Skeletal muscle cell (primary cell): ENCODE measurements at places on chromosomes 6 and 20.

DNA sequence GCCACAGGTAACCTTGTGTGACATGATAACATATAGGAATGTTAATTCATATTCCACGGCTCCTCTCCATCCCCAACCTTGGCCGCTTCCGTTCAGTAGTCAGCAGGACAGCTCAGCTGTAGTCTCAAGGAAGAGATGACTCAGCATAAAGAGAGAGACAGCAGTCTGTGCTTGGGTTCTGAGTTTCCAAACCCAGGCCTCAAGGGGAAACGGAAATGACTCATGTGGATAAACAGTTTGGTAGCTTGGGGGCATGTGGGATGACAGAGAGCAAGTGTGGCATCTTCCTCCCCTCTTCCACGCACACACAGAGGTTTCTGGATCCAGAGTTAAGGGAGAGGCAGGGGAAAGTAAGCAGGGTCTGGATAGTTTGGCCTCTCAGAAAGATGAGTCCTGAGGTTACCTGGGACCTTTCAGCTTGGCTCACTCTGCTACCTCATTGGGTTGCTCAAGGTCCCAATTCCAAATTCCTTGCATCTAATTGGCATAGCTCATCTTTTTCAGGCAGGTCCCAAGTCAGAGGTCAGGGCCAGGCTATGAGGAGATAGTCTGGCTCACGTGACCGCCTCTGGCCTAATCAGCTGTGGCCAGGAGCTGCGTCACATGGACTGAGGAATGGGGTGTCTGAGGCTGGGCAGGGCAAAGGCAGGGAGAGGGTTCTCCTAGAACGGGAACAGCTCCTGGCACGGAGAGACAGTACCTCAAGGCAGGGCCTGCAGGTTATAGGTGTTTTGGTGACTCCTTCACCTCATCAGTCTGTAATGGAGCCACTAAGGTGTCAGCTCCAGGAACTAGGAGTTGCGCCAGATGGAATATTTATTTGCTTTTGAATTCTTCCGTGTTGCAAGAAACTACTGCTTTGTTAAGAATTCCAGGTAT is 36.5 kb upstream of the MLN start:
- peak; percentile 87 for DNase-seq

DNA sequence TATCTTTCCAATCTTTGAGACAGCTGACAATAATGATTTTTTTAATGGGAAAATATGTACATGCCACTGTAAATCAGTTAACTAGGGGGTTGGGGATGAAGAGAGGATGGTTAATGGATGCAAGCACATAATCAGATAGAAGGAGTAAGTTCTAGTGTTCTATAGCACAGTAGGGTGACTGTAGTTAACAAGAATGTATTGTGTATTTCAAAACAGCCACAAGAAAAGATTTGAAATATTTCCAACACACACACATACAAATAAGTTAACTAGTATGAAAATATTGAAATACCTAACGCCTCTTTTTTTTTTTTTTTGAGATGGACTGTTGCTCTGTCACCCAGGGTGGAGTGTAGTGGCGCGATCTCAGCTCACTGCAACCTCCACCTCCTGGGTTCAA is 153.4 kb upstream of the SALL4 start:
- DNase-seq: no peak

- DNase-seq: peak; percentile 12
Observed at GRCh38 chr6:111061508-111061907, 25.8 kb upstream of the SLC16A10 start.

- DNase-seq: no peak
Observed at GRCh38 chr6:146484411-146484810, 59.2 kb upstream of the RAB32 start.

GRCh38 chr6:13538084-13538483 is 36.3 kb upstream of the SIRT5 start:
- DNase-seq: peak; percentile 24

GRCh38 chr6:167094820-167095637 is 27.9 kb upstream of the CCR6 start:
- DNase-seq: no peak

DNA sequence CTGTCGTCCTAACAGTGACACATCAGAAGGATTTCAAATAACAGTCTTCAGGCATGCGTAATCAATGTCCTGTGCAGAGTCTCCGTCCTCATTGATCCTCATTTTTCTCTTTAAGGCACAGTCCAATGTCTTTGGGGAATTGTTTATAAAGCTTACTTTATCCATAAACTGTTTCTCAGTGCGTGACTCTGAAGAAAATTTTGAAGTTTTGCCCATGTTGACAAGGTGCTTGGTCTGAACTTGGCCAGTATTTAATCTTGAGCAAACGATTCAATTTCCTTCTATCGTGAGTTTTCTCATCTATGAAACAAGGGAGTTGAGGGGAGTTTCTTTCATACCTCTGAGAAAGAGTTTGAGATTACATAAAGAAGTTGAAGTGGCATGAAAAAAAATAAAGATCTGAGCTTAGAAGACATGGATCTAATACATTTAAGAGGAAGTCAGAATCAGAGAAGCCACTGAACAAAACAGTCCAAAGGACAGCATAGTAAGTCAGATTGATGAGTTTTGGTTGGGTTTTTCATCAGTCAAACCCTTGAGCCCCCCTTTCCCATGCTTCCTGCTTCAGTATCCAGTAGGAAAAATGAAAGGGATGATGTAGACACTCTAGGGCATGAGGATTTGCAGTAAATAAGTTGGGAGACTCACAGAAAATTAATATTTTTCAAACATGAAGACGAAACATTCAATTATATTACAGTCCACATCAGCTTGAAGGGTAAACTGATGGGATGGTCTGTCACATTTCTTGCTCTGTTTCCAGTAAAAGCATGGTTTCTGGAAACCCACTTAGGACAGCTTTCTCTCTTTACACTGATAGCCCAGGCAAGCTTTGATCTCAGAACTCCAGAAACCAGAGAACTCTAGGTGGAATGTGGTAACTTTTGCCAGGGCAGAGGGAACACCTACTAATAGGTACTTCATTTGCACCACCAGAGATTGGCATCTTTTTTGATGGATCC is 8.1 kb downstream of the EDN1 start:
- DNase-seq: no peak

GRCh38 chr20:41440882-41441281 is 74.3 kb upstream of the EMILIN3 start:
- no peak for DNase-seq

- DNase-seq: no peak
Observed at GRCh38 chr20:13251904-13252297, 30.8 kb downstream of the ISM1 start.

GRCh38 chr6:132814716-132815570 is 574 bp downstream of the RPS12 start:
- no peak for DNase-seq

- no peak for DNase-seq
Observed at GRCh38 chr6:99608059-99608885, 1.6 kb downstream of the PRDM13 start.

GRCh38 chr20:3251806-3252205 is 12.8 kb upstream of the SLC4A11 start:
- DNase-seq: no peak

- no peak for DNase-seq
Observed at GRCh38 chr6:1665214-1665613, 55.5 kb downstream of the FOXC1 start.

GRCh38 chr6:136720045-136720770 is 72.1 kb downstream of the MAP3K5 start:
- no peak for DNase-seq

GRCh38 chr6:61606500-61606899 is 679.5 kb downstream of the KHDRBS2 start:
- no peak for DNase-seq

GRCh38 chr6:36337814-36338213 is 1.1 kb upstream of the BNIP5 start:
- no peak for DNase-seq

DNA sequence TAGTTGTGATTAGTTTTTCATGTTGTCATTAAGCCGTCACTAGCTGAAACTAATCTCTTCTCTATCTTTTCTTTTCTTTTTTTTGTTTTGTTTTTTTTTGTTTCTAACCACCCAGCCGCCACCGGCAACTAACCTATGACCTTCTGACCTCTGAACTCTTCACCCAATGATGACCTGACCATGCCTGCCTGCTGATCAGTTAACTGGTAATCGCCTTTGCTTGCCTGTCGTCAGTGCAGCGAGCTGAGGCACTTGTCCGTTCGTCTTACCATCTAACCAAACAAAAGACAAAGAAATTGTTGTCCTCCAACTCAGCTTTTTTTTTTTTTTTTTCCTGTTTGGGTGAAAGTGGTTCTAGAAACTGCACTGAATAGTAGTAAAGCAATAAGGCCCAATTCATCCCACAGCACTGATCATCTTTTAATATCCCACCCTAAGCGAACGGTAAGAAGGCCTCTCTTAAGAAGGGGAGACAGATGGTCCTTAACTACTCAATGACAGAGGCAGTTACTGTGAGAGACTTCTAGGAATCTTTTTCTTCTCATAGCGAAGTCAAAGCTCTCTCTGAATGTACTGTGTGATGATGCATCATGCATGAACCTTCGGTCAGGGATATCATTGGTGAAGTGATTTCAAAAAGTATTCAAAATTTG is 156.2 kb downstream of the QKI start:
- no peak for DNase-seq
